ENCODE measurements at places on chromosomes 2 and 18.

DNA sequence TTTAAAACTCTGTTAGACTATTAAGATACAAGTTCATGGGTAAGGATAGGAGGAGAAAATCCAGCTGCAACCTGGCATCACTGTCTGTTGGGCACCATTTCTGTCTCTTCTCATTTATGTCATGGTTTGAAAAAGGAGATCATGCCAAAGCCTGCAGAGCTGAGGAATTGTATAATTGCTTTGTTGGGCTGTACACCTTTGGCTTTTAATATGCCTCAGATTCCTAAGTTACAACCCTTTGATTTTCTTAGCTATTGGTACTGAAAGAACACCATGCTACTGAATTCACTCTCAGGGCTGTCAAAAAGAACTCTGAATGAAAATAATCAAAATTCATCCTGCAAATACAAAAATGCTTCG lies 174.3 kb downstream of the ACKR3 start:
- DNase-seq: no peak

DNA sequence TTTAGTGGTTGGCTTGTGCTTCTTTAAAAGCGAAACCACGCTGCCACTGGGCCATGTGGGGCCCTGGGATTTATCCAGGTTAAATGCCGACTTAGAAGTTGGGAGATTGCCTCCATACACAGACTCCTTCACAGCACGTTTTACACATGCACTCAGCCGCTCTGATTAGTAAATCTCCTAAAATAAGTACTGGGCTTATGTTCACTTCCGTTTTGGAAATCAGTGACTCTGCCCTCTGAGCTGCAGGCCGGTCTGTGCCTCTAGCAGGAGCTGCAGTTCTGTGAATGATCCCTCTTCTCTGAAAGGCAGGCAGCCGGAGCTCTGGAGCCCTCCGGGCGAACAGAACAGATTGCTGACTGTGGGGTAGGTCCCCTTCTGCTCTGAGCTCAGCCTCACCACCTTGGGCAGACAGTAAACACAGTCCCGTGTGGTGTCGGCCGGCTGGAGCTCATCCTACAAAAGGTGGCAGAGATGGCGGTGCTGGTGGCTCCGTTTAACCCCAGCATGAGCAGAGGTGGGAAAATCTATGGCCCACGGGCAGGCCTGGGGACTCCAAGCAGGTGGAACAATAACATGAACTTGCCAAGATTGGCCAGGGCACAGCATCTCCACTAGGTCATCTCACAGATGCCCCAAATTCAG lies 9.8 kb upstream of the RAB17 start:
- DNase-seq: no peak

DNA sequence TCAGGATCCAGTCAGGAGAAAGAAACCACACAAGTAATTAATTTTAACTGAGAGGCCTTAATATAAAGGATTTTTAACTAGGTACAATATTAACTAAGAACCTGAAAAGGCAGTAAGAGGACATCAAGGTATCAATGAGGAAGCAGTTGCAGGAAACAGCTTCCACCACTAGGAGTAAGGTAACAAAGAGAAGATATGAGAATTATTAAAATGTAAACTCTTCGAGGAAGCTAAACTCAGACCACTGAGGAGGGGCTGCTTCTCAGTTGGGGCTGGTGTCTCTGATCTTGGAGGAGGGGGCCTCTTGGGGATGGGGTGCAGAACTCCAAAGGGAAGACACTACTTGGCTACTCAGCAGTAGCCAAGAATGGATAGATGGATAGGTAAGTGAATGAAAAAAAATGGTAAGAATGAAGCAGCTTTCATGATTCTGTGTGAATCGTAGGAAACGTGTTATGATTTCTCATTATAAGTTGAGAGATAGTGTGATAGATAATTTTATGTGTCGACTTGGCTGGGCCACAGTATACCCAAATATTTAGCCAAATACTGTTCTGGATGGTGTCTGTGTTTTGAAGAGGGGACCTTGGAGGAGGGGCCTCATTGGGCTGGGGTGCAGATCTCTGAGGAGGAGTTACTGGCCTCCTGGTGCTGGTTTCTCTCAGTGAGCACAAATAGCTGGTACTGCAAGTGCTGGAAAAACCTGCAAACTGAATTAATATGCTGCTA lies 547.7 kb upstream of the LRRTM1 start:
- no peak for DNase-seq

GRCh38 chr2:133789743-133790142 lies 221.5 kb upstream of the NCKAP5 start:
- no peak for DNase-seq

GRCh38 chr2:46144133-46144800 lies 152.9 kb upstream of the EPAS1 start:
- no peak for DNase-seq

DNA sequence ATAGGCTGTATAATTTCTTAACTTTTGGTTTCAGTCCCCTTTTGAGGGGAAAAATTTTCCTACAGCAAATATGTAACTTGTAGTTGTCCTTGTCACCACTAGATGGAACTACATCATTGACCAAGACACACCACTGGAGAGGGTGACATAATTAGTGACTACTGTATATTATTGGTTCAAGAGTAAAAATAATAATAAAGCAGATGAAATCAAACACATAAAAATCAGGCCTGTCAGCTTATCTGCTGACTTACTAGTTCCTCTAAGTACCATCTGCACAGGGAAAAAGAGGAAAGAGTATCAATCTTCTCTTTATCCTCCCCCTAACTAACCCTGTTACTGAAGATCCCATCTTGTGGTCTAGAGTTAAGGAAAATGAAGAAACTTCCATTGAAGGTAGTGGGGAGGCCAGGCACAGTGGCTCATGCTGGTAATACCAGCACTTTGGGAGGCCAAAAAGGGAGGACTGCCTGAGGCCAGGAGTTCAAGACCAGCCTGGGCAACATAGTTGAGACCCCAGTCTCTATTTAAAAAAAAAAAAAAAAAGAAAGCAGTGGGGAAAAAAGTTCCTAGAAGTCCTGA lies 29.6 kb upstream of the ENOSF1 start:
- DNase-seq: peak; percentile 66

DNA sequence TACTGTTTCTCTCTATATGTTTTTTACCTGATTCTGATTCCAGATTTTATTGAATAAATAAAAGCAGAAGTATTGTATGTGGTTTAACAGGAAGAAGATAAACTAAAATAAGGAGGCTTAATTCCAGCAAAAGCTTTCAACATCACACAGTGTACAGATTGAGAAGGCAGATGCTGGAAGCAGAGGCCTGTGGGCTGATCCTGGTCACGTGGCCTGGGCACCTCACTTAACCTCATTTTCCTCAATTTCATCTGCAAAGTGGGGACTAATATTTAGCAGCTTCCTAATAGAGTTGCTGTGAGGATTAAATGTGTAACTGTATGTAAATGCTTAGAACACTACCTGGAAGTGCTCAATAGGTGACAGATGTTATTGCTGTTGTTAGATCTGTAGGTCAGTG lies 58.0 kb downstream of the CDCA7 start:
- no peak for DNase-seq

DNA sequence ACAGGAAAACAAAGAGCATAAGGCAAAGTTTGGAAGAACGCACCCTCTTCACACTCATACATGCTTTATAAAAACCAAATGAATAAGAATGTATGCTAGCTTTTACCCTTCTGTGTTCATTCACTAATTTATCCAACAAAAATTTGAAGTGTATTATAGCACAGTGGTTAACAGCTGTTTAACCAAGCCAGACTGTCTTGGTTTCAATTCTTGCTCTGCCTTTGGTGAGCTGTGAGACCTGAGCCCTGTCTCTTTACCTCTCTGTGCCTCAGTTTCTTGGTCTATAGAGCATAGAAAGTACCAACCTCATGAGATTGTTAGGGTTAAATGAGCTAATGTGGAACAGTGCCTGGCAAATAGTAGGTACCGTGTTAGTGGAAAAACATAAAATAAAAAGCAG lies 104.5 kb upstream of the TTC39C start:
- no peak for DNase-seq

- DNase-seq: peak; percentile 53
Observed at GRCh38 chr2:36530178-36530982, 67.6 kb downstream of the FEZ2 start.

DNA sequence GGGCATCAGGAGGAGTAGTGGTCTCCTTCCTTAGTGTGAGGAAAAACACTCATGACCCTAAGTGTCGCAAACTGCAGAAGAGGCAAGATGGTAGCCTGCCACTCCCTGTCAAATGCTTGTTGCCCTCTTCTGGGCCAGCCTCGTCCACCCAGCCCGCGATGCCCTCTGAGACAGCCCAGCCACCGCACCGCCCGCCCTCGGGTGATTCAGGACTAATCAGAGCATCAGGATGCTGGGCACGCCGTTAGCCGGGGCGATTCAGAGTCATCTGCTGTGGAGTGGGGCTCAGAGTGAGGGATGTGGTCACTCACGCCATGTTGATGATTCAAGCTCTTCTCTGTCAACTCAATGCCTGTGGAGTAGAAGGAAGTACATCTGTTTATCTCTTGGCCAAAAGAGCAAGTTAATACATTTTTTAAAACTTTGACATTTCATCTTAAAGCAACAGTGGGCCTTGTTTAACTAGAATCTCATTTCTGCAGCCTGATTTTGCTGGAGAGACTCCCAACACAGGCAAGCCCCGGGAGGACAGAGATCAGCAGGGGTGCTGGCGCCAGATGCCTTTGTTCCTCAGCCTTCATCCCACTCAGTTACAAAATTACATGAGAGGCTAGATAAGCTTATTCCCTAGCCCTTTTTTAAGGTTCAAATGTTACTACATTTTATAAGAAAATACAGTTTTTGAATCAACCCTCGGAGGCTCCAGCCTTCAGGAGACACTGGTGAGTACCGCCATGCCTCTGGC lies 79.0 kb downstream of the TMEM18 start:
- no peak for DNase-seq

GRCh38 chr2:72220170-72220569 lies 72.5 kb upstream of the CYP26B1 start:
- DNase-seq: no peak

- no peak for DNase-seq
Observed at GRCh38 chr2:144642131-144642530, 122.2 kb upstream of the ZEB2 start.

DNA sequence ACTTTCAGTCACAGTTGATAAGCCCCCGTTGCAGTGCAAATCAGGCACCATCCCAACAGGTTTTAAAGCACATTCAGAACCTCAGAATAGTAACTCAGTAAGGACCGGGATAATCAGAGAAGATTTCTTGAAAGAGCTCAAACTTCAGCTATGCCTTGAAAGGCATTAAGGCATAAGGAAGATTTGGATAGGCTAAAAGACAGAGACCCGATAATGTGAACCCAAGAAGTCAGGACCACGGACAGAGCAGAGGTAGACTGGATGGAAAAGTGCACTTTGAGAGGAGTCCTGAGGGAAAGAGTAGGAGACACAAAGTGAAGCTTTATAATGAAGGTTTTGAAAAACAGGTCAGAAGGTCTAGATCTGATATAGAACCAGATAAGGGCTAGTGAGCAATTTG lies 36.9 kb upstream of the KLF7 start:
- no peak for DNase-seq

DNA sequence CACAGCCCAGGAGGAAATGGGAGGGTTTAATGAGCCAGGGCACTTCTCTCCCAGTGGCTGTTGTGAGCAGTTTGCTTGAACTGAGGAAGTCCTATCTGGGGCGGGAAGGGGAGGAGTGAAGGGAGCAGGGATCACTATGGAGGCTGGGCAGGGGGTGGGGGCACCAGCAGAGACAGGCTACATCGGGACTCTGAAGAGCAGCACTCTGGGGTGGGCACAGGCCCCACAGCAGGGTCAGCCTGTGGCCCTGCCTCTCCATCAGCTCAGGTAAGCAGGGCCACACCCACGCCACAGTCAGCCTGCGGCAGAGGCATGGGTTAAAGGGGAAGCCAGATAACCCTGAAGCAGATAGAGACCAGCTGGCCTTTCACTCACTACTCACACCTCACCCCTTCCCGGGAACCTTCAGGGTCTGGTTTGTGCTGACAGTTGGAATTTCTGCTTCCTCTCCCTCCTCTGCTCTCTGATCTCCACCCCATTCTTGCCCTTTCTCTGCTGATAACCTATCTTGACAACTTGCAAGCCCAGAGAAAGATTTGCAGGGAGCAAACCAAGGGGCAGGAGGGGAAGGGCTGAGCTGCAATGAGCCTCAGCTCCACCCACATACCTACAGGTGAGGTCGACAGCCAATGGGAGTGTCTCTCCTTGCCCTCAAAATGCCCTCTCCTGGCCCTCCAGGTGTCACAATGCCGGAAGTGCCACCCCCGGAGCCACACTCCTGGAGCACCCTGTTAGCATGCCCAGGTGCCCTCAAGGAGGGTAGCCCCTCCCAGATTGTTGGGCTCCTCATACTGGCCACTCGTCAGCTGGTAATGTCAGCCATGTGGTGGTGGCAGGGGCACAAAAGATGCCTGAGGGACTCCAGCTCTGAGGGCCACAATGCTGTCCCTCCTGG lies 3.7 kb downstream of the SIGLEC15 start:
- DNase-seq: no peak

DNA sequence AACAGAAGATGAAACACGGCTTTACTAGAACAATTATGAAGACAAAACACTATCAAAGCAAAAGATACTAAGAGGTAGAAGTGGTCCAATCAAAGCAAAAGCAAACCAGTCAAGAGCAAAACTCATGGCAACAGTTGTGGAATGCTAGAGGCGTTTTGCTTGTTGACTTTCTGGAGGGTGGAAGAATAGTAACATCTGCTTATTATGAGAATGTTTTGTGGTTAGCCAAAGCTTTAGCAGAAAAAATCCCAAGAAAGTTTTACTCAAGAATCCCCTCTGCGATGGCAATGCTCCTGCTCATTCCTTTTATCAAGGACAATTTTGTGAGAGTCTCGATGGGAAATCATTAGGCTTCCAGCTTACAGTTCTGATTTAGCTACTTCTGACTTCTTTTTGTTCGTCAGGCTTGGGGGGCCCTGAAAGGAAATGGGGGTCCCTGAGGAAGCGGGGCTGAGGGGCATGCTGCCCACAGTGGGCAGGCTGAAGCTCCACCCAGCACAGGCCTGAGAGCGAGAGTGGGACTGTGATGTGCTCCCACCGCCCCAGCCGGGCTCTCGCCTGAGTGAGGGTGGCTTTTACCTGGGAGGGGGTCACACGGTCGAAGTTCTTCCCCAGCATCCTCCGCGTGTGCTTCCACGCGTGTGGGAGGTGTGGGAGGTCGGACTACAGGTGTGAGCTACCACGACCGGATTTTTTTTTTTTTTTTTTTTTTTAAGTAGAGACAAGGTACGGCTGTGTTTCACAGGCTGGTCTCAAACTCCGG lies 49.0 kb upstream of the MC4R start:
- no peak for DNase-seq

DNA sequence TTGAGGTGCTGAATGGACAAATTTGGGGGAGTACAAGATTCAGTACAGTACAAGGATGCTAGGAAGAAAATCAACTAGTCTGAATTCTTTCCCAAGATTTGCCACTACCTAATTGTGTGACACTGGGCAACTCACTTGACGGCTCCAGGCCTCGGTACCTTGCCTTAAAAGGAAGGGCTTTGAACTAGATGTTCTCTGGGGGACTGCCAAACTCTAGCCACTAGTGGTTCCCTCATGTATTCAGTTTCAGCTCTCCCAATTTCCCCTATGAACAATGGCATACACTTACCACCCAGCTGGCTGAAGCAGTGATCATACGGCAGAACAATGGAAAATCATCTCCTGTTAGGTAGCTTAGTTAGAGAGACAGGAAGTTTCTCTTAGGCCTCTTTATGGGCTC lies 73.4 kb downstream of the VWC2L start:
- DNase-seq: no peak

- DNase-seq: no peak
Observed at GRCh38 chr2:209277444-209277843, 146.4 kb upstream of the MAP2 start.

Data from GM13977 (cell line).